ENCODE measurements at places on chromosomes 6 and 20.

GRCh38 chr6:101550451-101550850 lies 156.9 kb downstream of the GRIK2 start:
- no peak for DNase-seq

GRCh38 chr20:57450419-57450818 lies 59.2 kb downstream of the RBM38 start:
- DNase-seq = no peak

DNA sequence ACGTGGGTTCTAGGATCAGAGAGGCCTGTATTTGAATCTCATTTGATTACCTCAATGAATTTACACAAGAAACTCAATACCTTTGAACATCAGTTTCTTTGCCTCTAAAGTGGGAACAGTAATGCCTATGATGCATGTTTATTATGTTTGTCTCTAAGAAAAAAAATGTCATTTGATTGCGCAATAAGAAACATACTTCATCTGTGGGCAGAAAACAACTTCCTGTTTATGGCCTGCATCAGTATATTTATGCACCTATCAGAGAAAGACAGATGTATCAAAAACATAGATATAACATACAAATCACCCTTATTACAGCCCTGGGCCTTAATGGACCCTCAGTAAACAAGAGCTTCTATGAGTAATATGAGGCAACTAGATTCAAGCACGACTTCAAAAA lies 516.4 kb upstream of the ARID1B start:
- no peak for DNase-seq

GRCh38 chr6:33174784-33175183 lies 17.5 kb downstream of the COL11A2 start:
- DNase-seq = no peak

GRCh38 chr6:14281811-14282660 lies 164.5 kb downstream of the CD83 start:
- DNase-seq = no peak

- DNase-seq = no peak
Measured at GRCh38 chr6:332671-333070, 40.4 kb downstream of the DUSP22 start.

DNA sequence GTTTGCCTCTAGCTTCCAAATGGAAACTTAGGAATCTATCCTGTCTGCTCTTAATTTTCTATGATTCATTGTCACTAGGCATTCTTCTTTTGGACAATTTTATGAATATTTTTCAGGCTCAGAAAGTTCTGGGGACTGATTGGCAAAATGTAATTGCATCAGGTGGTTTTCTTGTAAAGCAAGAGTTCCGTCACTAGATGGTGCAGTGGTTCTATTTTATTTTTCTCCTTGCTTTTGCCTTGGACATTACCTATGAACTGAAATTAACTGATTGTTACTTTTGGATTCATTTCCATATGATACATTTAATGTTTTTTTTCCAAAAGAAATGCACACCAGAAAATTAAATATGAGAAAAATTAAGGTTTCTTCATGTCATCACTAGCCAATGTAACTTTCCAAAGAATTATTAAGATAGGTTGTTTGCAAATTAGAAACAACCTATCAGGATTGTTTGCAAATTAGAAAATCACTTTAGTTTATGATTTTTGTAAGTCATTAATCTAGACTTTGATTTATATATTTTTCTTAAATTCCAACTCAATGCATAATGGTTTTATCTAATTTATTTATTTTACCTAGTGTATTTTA lies 48.0 kb downstream of the TMEM170B start:
- peak; percentile 76 for DNase-seq

DNA sequence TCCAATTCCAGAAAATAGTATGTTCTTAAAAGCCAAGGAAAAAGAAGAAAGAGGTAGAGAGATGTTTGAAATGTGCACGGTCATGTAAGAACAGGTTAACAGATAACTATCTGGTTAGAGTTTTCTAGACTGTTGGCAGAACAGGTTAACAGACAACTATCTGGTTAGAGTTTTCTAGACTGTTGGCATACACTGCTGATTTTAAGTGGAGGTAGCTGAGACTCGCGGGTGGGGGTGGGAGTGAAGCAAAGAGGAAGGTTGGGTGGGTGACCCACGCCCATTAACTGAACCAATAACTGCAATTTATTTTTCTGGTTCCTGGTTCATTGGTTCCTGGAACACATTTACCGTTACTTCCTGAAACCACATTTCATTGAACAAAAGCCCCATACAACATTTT lies 157.5 kb downstream of the ELOVL4 start:
- no peak for DNase-seq

GRCh38 chr6:35739645-35740524 lies 3.1 kb downstream of the ARMC12 start:
- DNase-seq = no peak

- no peak for DNase-seq
Measured at GRCh38 chr20:1494436-1494835, 3.2 kb upstream of the SIRPB2 start.

- no peak for DNase-seq
Measured at GRCh38 chr6:20845592-20845991, 311.3 kb downstream of the CDKAL1 start.

DNA sequence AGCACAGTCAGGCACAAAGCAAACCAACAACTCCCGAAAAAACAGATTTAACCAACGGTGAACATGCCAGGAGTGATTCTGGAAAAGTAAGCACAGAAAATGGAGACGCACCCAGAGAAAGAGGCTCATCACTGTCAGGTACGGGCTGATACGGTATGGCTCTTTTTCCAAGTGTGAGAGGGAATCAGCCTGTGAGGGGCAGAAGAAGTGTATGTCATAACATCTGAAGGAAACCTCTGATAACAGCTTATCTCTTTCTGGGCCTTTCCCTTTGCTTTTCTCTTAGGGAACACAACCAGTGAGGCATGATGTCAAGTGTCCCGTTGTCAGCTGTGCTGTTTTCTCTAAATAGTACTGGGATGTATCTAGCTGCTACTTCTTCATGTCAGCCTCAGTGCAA lies 32.1 kb downstream of the ARFGEF2 start:
- DNase-seq = no peak

GRCh38 chr6:43060034-43060754 lies 763 bp downstream of the KLC4 start:
- peak; percentile 55 for DNase-seq

GRCh38 chr6:14763139-14763538 lies 482.7 kb upstream of the JARID2 start:
- DNase-seq = peak; percentile 72

DNA sequence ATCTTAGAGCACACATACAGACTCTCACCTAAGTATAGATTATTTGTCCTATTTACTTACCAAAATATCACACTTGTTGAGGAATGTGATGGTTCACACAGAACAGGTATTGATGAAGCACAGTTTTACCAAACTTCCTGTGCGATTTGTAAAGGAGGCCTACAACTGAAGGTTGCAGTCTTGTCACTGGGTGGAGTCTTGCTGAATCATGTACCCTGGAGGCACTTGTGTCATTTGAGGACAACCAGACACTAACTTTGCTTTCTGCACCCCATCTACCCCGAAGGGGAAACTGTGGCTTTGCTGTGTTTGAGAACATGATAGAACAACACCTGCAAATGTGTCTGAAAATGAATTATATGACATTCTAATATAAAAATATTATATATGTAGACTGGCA lies 32.4 kb upstream of the HINT3 start:
- peak; percentile 92 for DNase-seq

- no peak for DNase-seq
Measured at GRCh38 chr6:14621518-14621917, 503.9 kb downstream of the CD83 start.

DNA sequence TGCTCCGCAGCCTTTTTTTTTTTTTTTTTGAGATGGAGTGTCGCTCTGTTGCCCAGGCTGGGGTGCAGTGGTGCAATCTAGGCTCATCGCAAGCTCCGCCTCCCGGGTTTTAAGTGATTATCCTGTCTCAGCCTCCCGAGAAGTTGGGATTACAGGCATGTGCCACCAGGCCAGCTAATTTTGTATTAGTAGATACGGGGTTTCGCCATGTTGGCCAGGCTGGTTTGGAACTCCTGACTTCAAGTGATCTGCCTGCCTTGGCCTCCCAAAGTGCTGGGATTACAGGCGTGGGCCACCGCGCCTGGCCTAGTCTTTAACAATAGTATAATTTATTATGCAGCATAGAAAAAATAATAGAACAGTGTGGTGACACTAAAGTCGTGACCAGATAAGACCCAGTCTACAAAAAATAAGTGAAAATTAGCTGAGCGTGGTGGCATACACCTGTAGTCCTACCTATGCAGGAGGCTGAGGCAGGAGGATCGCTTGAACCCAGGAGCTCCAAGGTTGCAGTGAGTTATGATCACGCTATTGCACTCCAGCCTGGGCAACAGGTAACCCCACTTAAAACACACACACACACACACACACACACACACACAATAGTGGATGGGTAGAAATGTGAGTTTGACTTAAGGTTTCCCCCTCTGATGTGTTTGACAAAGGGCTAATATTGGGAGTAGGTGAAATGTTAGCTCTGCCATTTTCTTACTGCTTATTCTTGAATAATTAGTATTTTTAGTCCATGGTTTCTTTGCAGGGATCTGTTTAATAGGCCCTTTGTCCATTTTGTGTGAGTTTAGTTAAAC lies 6.5 kb downstream of the PIM1 start:
- no peak for DNase-seq

- DNase-seq = no peak
Measured at GRCh38 chr6:25413207-25413905, 134.2 kb downstream of the CARMIL1 start.

- DNase-seq = peak; percentile 84
Measured at GRCh38 chr6:15260099-15260821, 14.4 kb downstream of the JARID2 start.

- DNase-seq = peak; percentile 78
Measured at GRCh38 chr20:4040283-4041179, 25.2 kb upstream of the RNF24 start.

DNA sequence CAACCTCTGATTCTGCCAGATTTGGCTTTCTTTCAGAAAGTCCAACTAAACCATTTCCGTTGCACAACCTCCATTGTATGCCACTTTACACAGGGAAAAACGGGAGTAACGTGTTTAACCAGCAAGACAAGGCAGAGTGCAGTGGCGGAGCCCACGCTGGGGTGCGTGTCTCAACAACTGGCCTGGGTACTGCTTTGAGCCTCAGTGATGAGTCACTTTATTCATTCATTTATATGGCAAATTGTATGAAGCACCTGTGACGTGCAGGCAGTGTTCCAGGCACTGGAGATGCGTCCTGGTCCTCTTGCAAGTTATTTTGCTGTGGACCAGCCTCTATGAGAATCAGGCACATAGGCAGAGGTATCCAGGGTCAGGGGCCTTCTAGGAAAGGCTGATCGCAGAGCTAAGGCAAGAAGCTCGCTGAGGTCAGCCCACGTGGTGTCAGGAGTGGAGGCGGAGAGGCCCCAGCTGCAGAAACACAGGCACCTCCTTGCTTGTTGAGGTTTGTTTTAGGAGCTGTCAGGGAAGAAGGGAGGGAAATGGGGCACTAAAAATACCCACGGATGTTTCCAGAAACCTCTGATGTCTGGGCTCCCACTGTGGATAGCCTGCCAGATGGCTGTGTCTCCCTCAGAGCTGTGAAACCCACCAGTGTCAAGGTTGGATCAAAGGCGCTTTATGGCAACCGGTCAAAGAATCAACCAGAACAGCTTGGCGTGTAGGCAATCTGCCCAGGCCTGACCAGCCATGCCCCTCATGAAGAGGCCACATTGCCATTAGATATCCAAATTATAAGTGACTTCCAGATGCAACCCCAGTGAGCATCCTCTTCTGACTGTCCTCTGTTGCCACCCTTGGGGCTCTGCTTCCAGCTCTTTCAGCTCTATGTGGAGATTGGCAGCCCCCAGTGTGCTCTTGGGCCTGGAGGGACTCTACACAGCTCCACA lies 157.2 kb downstream of the CD83 start:
- DNase-seq = no peak

DNA sequence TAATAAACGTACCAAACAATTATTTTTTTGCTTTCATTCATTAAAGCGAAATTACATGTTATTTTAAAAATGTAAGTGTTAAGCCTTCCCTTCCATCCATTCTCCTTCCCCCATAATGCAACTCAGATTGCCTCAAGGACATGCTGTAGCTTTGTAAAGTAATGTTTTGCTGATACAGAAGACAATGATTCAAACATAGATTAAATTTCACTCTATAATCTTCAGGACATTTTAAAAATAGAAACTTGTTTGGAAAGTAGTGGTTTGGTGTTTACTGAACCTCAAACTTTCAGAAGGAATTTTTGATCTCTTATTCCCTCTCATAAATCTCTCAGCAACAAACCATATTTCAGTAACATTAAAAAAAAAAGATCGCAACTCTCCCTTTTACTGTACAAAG lies 350.9 kb upstream of the HSF2 start:
- DNase-seq = peak; percentile 3

- no peak for DNase-seq
Measured at GRCh38 chr6:112036088-112036637, 17.7 kb upstream of the CCN6 start.

- DNase-seq = peak; percentile 24
Measured at GRCh38 chr6:41636833-41637193, 1.5 kb upstream of the MDFI start.

DNA sequence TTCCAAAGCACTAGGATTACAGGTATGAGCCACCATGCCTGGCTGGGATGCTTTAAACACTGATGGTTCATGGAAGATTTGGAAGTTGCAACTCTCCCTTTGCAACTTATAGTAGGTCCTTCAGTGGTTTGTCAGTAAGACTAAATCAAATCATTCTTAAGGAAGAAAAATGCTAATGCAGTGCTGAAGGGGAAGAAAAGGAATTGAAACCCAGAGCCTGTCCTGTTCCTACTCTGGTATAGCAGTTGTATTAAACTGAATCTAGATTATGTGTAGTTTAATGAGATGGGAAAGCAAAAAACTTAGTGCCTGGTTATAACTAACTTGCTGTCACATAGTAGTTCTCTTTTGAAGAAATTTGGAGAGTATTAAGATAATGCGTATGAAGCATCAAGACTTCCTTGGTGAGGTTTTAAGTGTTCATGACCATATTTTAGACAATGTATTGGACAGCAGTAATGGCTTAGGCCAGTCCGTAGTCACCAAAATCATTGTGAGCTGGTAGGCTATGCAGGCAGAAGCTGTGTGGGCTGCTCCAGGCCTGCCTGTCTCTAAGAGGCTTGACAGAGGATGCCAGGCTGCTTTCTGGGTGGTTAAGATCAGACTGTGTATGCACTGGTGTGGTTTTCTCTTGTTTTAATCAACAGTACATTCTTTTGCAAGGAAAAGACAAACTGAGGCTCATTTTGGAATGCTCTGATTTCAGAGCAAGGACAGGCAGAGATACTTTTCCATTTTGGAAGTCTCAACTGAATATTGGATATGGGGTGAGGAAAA lies 14.0 kb downstream of the PAQR8 start:
- DNase-seq = no peak

- no peak for DNase-seq
Measured at GRCh38 chr20:23311947-23312506, 38.6 kb upstream of the NXT1 start.

- peak; percentile 59 for DNase-seq
Measured at GRCh38 chr20:50484271-50484976, 25.8 kb upstream of the PTPN1 start.

DNA sequence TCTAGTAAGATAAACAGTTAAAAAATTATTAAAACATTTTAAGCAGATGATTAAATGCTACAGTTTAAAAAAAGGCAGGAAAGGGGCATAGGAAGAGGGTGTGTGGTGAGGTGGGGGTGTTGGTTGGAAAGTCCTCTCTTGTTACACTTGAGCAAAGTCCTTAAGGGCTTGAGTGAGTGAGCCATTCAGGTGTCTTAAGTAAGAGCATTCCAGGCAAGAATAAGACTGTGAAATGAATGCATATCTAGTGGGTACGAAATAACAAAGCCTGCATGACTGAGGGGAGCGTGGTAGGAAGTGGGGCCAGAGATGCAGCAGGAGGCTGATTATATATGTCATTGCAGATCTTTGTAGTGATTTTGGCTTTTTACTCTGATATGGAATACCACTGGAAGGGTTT lies 5.1 kb downstream of the CDKAL1 start:
- no peak for DNase-seq

- peak; percentile 60 for DNase-seq
Measured at GRCh38 chr6:154491567-154492470, 18.7 kb downstream of the CNKSR3 start.

All from M059J (cell line).